Tibial nerve (tissue), 4 donors: ENCODE measurements at places on chromosomes 3 and 15. TPM values are rescaled to one million over a fixed set of nuclear protein-coding genes. Genes with fewer than 3 reads are reported as not detected.
A peak's percentile ranks its signal among the peaks of the same experiment; 100 is the strongest.

GRCh38 chr15:23912191-23912590 is 225.1 kb upstream of the NDN start:
- DNase-seq: no peak
- H3K27ac ChIP-seq: no peak overlapping the region
- H3K27me3 ChIP-seq: no peaks in the 10 kb centered on the region
- no peaks in the 10 kb centered on the region for H3K36me3 ChIP-seq
- H3K4me3 ChIP-seq: no peak overlapping the region
- H3K4me1 ChIP-seq: no peaks in the 10 kb centered on the region

- H3K4me1 ChIP-seq: no peaks in the 10 kb centered on the region
- no peak overlapping the region for H3K27ac ChIP-seq
- DNase-seq: no peak
- H3K4me3 ChIP-seq: no peak overlapping the region
These were observed 65.5 kb upstream of the FBN1 start for GRCh38 chr15:48710952-48711495.

GRCh38 chr15:78195735-78196201 is 38.6 kb downstream of the ACSBG1 start:
- no peaks in the 10 kb centered on the region for H3K27me3 ChIP-seq
- H3K4me1 ChIP-seq: no peaks in the 10 kb centered on the region
- H3K36me3 ChIP-seq: no peaks in the 10 kb centered on the region
- H3K4me3 ChIP-seq: no peak overlapping the region
- DNase-seq: no peak
- no peak overlapping the region for H3K27ac ChIP-seq

- no peak overlapping the region for H3K4me3 ChIP-seq
- H3K27ac ChIP-seq: no peak overlapping the region
- no peaks in the 10 kb centered on the region for H3K27me3 ChIP-seq
- H3K36me3 ChIP-seq: no peaks in the 10 kb centered on the region
- DNase-seq: no peak
These were observed 594.0 kb upstream of the UBE2E2 start for GRCh38 chr3:22609139-22609538.

GRCh38 chr15:44813231-44813630 is 76.9 kb downstream of the TRIM69 start:
- DNase-seq: no peak
- no peaks in the 10 kb centered on the region for H3K4me1 ChIP-seq
- H3K27ac ChIP-seq: no peak overlapping the region
- H3K36me3 ChIP-seq: no peaks in the 10 kb centered on the region
- no peaks in the 10 kb centered on the region for H3K27me3 ChIP-seq

- H3K4me3 ChIP-seq: no peak overlapping the region
- no peaks in the 10 kb centered on the region for H3K36me3 ChIP-seq
- no peaks in the 10 kb centered on the region for H3K27me3 ChIP-seq
- DNase-seq: no peak
- no peaks in the 10 kb centered on the region for H3K4me1 ChIP-seq
These were observed 16.5 kb downstream of the PODXL2 start for GRCh38 chr3:127645371-127646015.

GRCh38 chr3:149398296-149398695 is 20.8 kb upstream of the TM4SF1 start:
- no peak overlapping the region for H3K4me3 ChIP-seq
- H3K36me3 ChIP-seq: no peaks in the 10 kb centered on the region
- DNase-seq: no peak
- no peak overlapping the region for H3K27ac ChIP-seq
- H3K4me1 ChIP-seq: no peaks in the 10 kb centered on the region

GRCh38 chr3:29332195-29332637 is 51.3 kb downstream of the RBMS3 start:
- H3K27ac ChIP-seq: peak overlapping the region; percentile 85
- H3K4me3 ChIP-seq: no peak overlapping the region
- peaks cover 45% of the 10 kb centered on the region for H3K4me1 ChIP-seq
- no peak for DNase-seq

- no peaks in the 10 kb centered on the region for H3K36me3 ChIP-seq
- no peak for DNase-seq
- H3K27me3 ChIP-seq: no peaks in the 10 kb centered on the region
- no peaks in the 10 kb centered on the region for H3K4me1 ChIP-seq
These were observed 191.2 kb upstream of the ARPP21 start for GRCh38 chr3:35448121-35448520.

GRCh38 chr3:140177943-140178342 is 243.0 kb downstream of the CLSTN2 start:
- H3K4me1 ChIP-seq: no peaks in the 10 kb centered on the region
- H3K27me3 ChIP-seq: no peaks in the 10 kb centered on the region
- no peak for DNase-seq
- H3K4me3 ChIP-seq: no peak overlapping the region
- H3K36me3 ChIP-seq: no peaks in the 10 kb centered on the region
- H3K27ac ChIP-seq: no peak overlapping the region

DNA sequence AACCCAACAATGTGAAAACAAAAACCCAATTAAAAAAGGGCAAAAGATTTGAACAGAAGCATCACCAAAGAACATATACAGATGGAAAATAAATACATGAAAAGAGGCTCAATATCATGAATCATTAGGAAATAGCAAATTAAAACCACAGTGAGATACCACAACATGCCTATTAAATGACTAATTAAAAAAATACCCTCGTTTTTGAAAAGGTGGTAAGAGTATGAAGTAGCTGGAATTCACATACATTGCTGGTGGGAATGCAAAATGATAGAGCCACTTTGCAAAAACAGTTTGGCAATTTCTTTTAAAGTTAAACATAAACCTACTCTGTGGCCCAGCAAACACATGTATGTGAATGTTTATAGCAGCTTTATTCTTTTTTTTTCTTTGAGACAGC is 75.8 kb downstream of the B3GNT5 start:
- H3K27me3 ChIP-seq: no peaks in the 10 kb centered on the region
- no peaks in the 10 kb centered on the region for H3K4me1 ChIP-seq
- no peak for DNase-seq
- H3K4me3 ChIP-seq: no peak overlapping the region
- H3K27ac ChIP-seq: no peak overlapping the region

- DNase-seq: no peak
- no peak overlapping the region for H3K4me3 ChIP-seq
- H3K27me3 ChIP-seq: no peaks in the 10 kb centered on the region
- H3K36me3 ChIP-seq: no peaks in the 10 kb centered on the region
These were observed 50.5 kb upstream of the PLCL2 start for GRCh38 chr3:16834214-16834613.

The FYCO1 gene
- total RNA-seq: 64.9 TPM

The SHC4 gene
- total RNA-seq: 71.7 TPM

The PPIP5K1 gene
- total RNA-seq: 57.9 TPM

The COL6A5 gene
- total RNA-seq: not detected
